ENCODE measurements at places on chromosomes 5 and 9.
A peak's percentile ranks its signal among the peaks of the same experiment; 100 is the strongest.

DNA sequence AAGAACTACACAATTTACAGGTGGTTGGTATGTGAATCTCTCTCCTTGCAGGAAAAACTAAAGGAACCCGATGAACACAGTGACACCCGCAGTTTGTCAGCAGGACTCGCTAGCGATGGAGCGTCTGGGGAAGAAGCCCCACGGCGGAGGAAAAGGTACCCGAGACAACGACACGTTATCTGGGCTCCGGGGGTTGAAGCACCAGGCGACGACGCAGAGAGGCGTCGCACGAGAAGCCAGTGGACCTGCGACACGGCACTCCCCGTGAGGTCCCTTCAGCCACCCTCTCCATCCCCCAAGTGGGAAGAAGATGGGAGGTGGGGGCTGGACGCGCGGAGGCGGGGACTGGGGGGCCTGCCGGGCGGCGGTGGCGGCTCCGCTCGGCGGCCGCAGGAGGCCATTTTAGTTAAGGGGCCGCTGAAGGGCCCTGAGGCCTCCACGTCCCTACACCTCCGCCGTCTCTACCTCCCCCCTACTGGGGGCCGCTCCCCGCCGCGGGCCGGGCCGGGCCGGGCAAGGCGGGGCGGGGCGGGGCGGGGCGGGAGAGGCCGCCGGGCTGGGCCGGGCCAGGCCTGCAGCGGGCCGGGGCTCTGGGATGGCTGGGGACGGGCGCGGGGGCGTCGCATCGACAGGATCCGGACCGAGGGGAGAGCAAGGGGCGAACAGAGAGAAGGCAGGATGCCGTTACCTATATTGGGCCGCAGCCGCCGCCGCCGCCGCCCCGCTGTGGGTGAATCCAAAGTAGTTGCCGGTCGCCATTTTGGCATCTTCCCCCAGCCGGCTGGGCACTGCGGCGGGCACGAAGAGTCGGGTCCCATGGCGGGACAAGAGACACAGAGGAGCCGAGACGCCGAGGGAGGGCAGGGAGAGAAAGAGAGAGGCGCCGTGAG is 754 bp downstream of the ZFR start:
- DNase-seq = no peak

DNA sequence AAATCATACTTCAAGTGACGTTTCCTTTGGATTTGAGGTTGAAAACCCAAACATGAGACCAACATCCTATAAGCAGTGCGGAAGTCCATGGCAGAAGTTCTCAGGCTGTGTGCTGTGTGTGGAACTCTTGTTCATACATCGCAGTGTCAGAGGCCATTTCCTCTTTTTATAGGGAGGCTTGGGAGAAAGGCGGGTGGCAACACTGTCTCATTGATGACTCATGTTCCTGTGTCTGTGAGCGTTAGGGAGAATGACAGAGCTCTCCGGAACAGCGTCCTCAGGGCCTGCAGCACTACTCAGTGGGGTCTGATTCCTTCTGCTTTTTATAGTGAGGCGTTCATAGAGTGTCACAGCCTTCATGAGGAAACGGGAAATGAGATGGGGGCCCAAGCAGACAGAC is 98.8 kb upstream of the BASP1 start:
- peak; percentile 40 for DNase-seq

DNA sequence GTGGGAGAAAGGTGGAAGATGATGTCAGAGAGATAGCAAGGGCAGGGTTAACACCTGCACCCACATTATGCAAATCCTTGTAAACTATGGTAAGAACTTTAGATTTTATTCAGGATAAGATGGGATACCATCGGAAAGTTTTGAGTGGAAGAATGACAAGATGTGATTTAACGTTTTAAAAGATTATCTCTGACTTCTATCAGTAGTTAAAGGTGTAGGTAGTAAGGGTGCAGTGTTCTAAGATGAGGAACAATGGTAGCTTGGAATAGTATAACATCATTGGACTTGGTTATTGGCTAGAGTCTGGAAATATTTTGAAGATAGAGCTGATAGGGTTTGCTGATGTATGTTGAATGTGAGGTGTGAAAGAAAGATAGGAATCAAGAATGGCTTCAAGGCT is 211.3 kb downstream of the CCDC171 start:
- no peak for DNase-seq

- DNase-seq = peak; percentile 62
Observed at GRCh38 chr9:35340046-35340445, 149.9 kb upstream of the RUSC2 start.

- DNase-seq = no peak
Observed at GRCh38 chr9:122821278-122821943, 7.0 kb downstream of the PDCL start.

DNA sequence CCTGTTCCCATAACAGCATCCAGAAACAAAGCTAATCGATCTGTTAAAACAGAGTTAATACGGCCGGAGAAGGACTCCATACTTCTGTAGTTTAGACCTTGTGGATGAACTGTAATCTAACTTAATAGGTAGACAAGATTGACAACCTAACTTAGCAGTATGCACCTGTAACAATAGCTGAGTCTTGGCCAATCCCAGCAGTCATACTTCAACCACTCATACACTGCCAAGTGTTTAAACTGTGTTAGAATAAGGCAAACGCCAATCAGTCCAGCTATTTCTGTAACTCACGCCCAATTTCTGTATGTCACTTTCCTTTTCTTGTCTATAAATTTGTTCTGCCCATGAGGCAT is 33.7 kb upstream of the MACIR start:
- DNase-seq = no peak

- no peak for DNase-seq
Observed at GRCh38 chr5:176362233-176362490, 598 bp upstream of the KIAA1191 start.

GRCh38 chr9:133939171-133939785 is 52.8 kb downstream of the VAV2 start:
- DNase-seq = no peak

DNA sequence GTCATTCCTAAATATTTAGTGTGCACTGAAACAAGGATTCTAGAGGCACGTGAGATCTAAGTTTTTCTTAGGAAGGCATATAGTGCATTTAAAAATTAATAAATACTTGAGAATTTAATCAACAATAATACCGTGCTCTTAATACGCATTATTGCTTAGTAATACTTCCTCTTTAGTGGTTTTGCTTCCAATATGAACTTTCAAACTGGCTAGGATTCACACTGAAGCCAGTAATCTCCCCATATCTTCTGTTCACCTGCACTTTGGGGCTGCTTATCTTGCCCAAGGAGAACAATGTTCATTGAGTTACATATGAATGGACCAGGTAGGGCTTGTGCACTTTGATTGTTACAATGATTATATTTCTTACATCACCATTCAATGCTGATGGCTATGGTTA is 180.5 kb upstream of the RIOK2 start:
- DNase-seq = no peak

DNA sequence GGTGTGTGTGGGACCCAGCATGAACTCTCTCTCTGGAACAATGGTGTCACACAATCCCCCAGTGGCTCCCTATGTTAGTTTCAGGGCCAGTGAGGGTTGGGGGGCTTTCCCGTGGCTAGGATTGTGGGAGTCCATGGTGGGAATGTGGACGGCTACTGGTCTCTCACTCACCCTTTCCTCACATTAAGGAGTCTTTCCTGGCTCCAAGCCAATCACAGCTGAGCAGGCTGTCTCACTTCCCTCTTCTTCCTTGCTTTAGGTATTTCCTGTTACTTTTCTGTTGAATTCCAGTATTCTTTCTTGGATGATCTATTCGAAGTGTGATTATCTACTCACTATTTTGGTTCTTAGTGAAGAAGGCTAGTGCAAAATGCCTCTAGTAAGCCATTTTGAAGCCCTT is 324.4 kb upstream of the MPDZ start:
- no peak for DNase-seq

- no peak for DNase-seq
Observed at GRCh38 chr5:107806271-107806670, 135.5 kb upstream of the EFNA5 start.

DNA sequence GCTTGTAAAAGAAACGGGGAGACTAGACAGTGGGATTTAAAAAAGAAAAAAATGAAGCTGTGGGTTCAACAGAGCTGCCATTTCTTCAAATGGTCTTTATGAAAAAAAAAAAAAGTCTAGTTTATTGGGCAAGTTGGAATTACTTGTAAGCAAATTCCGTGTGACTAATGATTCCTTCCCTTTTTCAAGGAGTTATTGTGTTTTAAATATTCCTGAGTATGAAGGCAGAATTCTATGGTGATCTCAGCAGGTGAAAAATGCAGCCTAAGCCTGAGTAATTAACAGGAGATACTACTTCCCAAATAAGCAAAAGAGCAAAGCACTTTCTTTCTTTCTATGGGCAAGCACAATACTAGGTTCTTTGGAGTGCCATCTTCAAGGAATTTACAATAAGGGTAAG is 481.9 kb downstream of the ZNF608 start:
- DNase-seq = peak; percentile 27

GRCh38 chr9:111966861-111967291 is 70.3 kb downstream of the UGCG start:
- DNase-seq = no peak

DNA sequence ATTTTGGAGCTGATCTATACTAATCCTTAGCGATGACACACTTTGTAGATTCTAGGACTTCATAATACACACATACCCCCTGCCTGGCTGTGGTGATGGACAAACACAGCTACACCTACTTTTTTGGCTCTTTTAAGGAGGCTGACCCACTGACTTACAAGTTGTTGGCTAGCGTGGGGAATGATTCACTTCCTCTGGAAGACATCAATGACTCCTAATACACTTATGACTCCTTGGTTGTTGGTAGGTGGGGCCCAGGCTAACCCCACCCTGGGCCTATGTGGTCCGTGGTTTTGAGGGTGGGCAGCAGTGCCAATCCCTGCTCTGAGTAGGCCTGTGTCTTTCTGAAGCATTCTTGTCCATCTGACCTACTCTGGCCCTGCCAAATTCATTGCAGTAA is 144.4 kb downstream of the SLC12A2 start:
- peak; percentile 98 for DNase-seq

DNA sequence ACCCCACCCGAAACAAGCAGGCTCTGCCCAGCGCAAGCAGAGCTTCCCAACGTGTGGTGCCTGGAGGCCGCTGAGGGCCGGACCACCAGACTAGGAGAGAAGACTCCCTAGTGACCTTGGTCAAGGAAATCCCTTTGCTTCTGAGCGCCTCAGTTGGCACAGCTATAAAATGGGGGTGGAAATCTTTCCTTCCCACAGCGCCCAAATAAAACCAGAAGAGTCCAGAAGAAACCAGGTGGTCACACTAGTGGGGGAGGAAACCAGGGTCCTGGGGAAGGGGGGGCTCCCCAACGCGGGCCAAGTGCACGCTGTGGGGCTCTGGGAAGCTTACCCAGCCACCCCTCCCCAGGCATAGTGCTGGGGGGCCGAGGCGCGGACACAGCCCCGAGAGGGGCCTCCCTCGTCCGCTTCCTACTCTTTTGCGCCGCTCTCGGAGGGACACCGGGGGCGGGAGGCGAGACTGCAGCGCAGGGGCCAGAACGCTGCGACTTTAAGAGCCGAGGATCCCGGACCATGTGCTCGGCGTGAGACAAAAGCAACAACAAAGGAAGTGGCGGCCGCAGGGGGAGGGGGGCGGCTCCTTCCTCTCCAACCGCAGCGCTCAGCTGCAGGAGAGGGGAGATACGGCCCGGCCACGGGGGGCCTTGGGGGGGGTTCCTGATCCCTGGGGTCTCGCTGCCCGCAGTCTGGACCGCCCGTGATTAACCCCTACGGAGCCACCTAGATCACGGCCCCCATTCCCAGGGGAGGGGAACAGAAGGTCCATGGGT is 885 bp downstream of the RNF44 start:
- DNase-seq = peak; percentile 62

DNA sequence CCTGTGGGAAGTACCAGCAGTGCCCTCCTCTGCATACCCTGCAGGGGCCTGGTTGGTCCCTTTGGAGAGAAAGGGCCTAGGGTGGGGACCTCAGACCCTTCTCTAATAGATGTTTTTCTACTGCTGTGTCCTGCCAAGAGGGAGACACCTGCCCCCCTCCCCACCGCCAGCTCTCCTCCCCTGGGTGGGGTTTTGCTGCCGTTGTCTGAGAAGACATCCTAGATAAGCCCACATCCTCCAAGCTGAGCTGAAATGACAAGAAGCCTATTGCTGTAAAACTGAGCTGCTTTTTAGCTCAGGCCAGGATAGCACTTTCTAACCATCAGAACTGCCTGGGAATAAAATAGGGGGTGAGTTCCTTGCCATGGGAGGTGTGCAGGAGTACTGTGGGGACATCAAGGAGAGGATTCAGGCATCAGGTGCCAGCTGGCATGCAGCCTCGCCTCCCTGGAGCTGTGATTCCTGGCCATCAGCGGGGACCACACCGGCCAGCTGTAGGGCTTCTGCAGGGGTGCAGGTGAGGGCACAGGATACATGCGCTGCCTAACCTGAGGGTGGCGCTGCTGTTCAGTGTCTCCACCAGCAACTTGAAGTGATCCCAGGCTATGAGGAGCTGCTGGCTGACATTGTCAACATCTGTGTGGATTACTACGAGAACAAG is 37.9 kb downstream of the CYFIP2 start:
- DNase-seq = no peak

GRCh38 chr5:139389701-139390638 is at the start of gene MZB1:
Gene MZB1 (minus strand): TSS chr5:139389913. CDS start chr5:139389856, 57 bp downstream.
- DNase-seq = no peak

- no peak for DNase-seq
Observed at GRCh38 chr5:168304349-168304748, 12.9 kb downstream of the WWC1 start.

DNA sequence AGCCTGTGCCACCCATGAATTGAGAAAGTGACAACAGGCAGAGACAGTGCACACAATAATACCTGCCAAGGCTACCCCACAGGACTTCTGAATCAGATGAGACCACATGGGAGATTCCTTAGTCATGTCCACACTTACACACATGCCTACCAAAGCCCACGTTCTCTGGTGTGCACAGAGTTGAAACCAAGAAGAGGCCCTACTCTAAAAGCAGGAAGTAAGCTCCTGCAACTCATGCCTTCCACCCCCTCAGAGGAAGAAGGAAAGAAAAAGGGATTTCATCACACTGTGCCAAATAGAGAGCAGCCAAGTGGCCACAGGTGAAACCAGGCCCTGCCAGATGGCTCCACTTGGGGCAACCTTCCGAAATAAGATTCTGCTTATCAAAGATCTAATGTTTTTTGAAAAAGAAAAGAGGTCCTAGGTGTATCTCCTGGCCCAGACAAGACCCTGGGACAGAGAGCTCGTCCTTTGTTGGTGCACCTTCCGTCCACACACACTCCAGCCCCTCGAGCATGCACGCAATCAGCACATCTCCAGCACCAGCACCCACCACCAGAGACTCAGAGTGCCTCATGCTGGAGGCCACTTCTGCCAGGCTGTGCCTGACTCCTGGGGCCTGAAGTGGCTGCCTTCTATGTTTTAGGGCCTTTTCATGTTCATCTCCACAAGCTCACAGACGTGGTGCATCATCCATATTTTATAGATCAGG is 114.6 kb upstream of the SPOCK1 start:
- DNase-seq = no peak

All from astrocyte of the cerebellum (primary cell).